MCF 10A (cell line): ENCODE measurements at places on chromosomes 6 and 20. TPM values are rescaled to one million over a fixed set of nuclear protein-coding genes. Genes with fewer than 3 reads are reported as not detected.

The PAK5 gene
- not detected in 2 replicates for total RNA-seq

The CCM2L gene
- total RNA-seq = not detected in 2 replicates

The SLC22A23 gene
- total RNA-seq = 11.5 and 11.9 TPM in 2 replicates

The SLPI gene
- total RNA-seq = 273 and 284 TPM in 2 replicates

The PRPH2 gene
- not detected in 2 replicates for total RNA-seq

The OXT gene
- total RNA-seq = not detected in 2 replicates

The FAM209B gene
- not detected in 2 replicates for total RNA-seq

The TPX2 gene
- 45.3 and 79.6 TPM in 2 replicates for total RNA-seq

The LAMP5 gene
- not detected in 2 replicates for total RNA-seq

The DSTN gene
- 217 and 280 TPM in 2 replicates for total RNA-seq

The HLA-DOB gene
- 0.56 and 0.79 TPM in 2 replicates for total RNA-seq

The HS3ST5 gene
- not detected in 2 replicates for total RNA-seq

The SUPT3H gene
- total RNA-seq = 12.7 and 14.4 TPM in 2 replicates

The VSTM2L gene
- total RNA-seq = 15.6 and 16.4 TPM in 2 replicates

GRCh38 chr6:17225767-17226630 lies 55.2 kb upstream of the RBM24 start:
- no peak overlapping the region for H3K4me3 ChIP-seq
- no peak overlapping the region for H3K27ac ChIP-seq
- no peaks in the 10 kb centered on the region for H3K36me3 ChIP-seq

- peaks cover 13% of the 10 kb centered on the region for H3K4me1 ChIP-seq
- no peaks in the 10 kb centered on the region for H3K36me3 ChIP-seq
- no peak overlapping the region for H3K4me3 ChIP-seq
- peak; percentile 58 for DNase-seq
- H3K27ac ChIP-seq = no peak overlapping the region
- no peaks in the 10 kb centered on the region for H3K27me3 ChIP-seq
Observed at GRCh38 chr6:159941286-159942113, 27.4 kb upstream of the IGF2R start.

DNA sequence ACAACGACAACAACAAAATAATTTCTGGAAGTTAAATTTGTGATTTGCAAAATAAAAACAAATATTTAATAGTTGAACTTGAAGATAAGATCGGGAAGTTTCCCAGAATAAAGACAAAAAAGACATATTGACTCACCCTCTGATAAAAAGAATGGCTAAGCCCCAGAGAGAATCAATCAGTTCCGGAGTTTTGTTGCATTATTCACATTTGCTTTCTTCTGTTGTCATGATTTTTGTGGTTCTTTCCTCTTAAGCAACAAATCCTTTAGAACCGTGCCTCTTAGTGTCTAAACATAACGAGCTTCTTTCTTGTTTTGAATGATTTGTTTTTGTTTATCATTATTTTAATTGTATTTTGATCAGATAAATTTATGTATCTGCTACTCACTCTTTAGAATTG lies 337.7 kb upstream of the PRND start:
- H3K4me1 ChIP-seq = no peaks in the 10 kb centered on the region
- H3K4me3 ChIP-seq = no peak overlapping the region
- DNase-seq = no peak
- H3K27ac ChIP-seq = no peak overlapping the region

- no peak overlapping the region for H3K27ac ChIP-seq
- H3K4me3 ChIP-seq = no peak overlapping the region
- DNase-seq = no peak
Observed at GRCh38 chr20:54078296-54078984, 8.0 kb upstream of the BCAS1 start.

DNA sequence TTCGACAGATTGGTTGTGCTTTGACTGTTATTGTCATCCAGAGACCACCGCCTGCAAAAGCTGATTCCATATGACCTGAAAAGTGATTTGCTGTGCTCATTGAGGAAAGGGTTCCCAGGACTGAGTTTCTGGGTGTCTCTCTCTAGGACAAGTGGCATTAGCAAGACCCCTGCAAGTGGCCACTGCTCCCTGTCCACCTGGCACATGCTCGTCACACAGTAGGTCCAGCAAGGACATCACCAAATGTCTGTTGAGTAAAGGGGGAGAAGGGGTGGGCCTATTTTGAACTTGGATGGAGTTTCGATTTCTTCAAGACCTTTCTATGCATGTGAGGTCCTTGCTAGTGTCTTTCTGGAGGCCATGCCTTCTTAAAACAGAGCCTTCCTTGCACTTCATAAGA lies 48.9 kb upstream of the IYD start:
- no peak for DNase-seq

DNA sequence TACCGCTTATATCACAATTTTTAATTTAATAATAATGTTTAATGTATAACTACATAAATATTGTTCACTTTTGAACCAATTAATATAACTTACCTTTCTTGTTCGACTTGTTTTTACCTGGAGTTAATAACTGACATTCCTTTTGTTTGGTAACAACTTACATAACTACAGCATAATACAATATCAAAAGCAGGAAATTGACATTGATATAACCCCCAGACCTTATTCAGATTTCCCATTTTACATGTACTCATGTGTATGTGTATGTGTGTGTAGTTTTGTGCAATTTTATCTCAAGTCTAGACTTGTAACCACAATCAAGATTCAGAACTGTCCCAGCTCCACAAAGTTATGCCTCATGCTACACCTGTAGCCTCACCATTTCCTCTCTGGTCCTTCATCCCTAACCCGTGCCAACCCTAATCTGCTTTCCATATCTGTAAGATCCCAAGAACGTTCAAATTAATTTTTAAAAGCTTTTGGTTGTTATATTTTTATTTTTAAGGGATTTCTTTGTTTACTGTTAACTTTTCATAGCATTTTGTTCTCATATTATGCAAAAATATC lies 190.6 kb downstream of the MANEA start:
- no peaks in the 10 kb centered on the region for H3K36me3 ChIP-seq
- peaks cover 5% of the 10 kb centered on the region for H3K27me3 ChIP-seq
- H3K4me3 ChIP-seq = no peak overlapping the region
- H3K27ac ChIP-seq = no peak overlapping the region
- DNase-seq = no peak

GRCh38 chr6:88422831-88423230 lies 256.7 kb upstream of the CNR1 start:
- DNase-seq = peak; percentile 37
- no peaks in the 10 kb centered on the region for H3K4me1 ChIP-seq
- no peaks in the 10 kb centered on the region for H3K36me3 ChIP-seq

DNA sequence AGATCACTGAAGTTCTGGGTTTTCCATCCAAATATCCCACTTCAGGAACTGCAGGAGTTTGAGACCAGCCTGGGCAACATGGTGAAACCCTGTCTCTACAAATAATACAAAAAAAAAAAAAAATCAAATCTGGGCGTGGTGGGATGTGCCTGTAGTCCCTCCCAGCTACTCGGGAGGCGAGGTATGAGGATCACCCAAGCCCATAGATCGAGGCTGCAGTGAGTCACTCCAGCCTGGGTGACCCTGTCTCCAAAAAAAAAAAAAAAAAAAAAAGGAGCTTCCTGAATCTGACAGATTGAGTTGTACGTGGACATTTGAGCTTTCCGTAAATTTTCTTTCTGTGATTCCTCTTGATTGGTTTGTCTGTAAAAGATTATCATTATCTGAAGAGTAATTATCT lies 55.6 kb downstream of the TULP4 start:
- no peak overlapping the region for H3K27ac ChIP-seq
- peak; percentile 38 for DNase-seq
- H3K4me3 ChIP-seq = no peak overlapping the region
- H3K4me1 ChIP-seq = peaks cover 6% of the 10 kb centered on the region
- H3K36me3 ChIP-seq = no peaks in the 10 kb centered on the region

GRCh38 chr20:59961423-59961822 lies 3.2 kb downstream of the CDH26 start:
- H3K4me3 ChIP-seq = no peak overlapping the region
- no peaks in the 10 kb centered on the region for H3K27me3 ChIP-seq
- H3K36me3 ChIP-seq = no peaks in the 10 kb centered on the region
- peaks cover 12% of the 10 kb centered on the region for H3K4me1 ChIP-seq
- no peak for DNase-seq
- H3K27ac ChIP-seq = no peak overlapping the region

DNA sequence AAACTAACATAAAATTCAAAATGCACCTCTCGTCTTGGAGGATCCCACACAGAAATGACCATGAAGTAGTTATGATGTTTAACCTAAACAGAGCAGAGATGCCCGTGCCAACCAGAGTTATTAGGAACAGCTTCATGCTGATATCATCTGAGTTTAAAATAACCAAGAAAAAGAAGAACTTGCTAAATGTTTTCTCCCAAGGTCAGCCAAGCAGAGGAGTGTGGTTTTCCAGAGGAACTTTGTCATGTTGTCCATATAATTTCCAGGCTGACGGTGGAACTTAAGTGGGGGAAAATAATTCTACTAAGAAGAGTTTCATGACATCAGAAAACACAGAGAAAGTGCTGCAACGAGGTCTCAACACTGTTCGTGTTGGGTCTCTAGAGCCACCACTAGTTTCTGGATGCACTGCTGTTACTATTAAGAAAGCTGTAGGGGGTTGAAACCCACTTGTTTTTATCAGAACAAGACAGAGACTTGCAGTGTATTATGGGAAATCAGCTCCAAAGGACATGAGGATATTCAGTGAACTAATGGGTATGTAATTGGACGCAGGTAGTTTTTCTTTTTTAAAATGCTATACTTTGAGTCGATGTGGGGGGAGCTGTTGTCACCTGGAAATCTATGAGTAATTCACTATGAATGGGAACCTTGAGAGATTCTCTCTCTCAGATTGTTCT lies 5.2 kb downstream of the AGPAT4 start:
- H3K4me3 ChIP-seq = no peak overlapping the region
- peaks cover 21% of the 10 kb centered on the region for H3K4me1 ChIP-seq
- no peak for DNase-seq
- H3K36me3 ChIP-seq = no peaks in the 10 kb centered on the region

GRCh38 chr6:25156123-25156522 lies 123.1 kb upstream of the CARMIL1 start:
- H3K27me3 ChIP-seq = no peaks in the 10 kb centered on the region
- H3K36me3 ChIP-seq = no peaks in the 10 kb centered on the region
- DNase-seq = no peak
- H3K27ac ChIP-seq = no peak overlapping the region
- no peak overlapping the region for H3K4me3 ChIP-seq
- no peaks in the 10 kb centered on the region for H3K4me1 ChIP-seq

GRCh38 chr6:56961151-56961550 lies 6.2 kb downstream of the BEND6 start:
- peak; percentile 33 for DNase-seq
- H3K27ac ChIP-seq = no peak overlapping the region
- peaks cover 6% of the 10 kb centered on the region for H3K4me1 ChIP-seq
- H3K4me3 ChIP-seq = no peak overlapping the region

DNA sequence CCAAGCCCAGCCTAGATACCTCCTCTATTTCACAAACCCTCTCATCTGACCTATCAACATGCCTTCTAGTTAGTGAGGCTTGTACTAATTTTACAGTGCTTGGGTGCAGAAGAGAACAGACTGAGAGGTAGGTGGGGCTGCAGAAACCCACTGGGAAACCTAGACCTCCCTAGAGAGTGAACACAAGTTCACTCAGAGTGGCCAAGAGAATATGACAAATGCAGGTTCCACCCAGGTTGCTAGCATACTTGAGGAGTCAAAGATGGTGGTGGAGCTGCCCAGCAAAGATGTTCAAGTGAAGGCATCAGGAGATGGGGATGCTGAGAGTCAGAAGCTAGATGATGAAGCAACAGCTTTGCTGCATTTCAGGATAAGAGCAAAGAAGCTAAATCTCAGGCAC lies 337.0 kb downstream of the PTPRT start:
- H3K4me3 ChIP-seq = no peak overlapping the region
- no peaks in the 10 kb centered on the region for H3K36me3 ChIP-seq
- H3K4me1 ChIP-seq = no peaks in the 10 kb centered on the region
- no peak for DNase-seq
- H3K27ac ChIP-seq = no peak overlapping the region

DNA sequence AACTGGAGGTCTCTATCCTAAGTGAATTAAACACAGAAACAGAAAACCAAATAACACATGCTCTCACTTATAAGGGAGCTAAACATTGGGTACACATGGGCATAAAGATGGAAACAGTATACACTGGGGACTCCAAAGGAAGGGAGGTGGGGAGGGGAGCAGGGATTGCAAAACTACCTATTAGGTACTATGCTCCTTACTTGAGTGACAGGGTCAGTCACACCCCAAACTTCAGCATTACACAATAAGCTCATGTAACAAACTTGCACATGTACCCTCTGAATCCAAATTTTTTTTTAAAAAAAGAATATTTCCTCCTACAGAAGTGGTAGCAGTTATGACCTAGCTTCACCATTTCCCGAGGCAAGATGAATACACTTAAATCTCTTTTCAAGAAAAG lies 49.5 kb upstream of the MYLIP start:
- H3K36me3 ChIP-seq = no peaks in the 10 kb centered on the region
- no peak overlapping the region for H3K4me3 ChIP-seq
- DNase-seq = no peak

DNA sequence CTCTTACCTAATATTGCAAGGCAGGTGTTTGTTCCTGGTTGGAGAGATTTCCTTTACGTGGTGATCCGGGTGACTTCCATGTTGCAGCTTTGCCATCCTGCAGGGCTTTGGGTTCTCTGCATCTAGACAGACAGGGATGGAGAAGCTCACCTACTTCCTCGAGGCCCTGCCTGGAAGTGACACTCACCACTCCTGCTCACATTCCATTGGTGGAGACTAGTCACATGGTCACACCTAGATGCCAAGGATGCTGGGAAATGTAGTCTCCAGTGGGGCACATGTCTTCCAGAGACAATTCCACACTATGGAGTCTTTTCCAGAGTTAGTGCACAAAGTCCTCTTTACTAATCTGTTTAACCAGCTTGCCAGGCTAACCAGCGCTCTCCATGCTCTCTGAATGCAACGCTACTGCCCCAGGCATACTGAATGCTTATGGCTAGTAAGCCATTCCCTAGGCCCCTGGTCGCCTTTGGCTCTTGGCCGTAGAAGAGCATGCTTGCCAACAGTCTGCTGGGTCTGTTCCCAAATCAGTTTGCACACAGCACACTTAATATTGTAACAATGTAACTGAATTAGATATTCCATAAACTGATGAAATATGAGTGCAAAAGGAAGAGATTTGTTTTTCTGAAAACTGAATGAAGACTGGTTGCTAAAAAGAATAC lies 6.7 kb upstream of the KCNK15 start:
- peaks cover 5% of the 10 kb centered on the region for H3K36me3 ChIP-seq
- peaks cover 29% of the 10 kb centered on the region for H3K27me3 ChIP-seq
- DNase-seq = peak; percentile 89
- H3K27ac ChIP-seq = no peak overlapping the region

DNA sequence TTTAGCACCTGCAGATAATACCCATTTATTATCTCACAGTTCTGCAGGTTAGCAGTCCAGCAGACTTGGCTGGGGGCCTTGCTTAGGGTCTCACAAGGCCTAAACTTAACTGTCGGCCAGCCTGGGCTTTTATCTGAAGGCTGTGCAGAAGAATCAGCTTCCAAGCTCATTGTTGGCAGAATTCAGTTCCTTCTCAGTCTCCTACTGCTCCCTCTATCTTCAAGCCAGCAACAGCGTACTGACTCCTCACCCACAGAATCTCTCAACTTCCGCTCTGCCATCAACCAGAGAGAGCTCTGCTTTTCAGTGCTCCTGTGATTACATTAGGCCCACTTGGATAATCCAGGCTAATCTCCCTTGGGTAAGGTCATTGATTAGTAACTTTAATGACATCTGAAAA lies 30.2 kb upstream of the NHSL1 start:
- no peaks in the 10 kb centered on the region for H3K27me3 ChIP-seq
- no peak overlapping the region for H3K27ac ChIP-seq
- no peak for DNase-seq
- H3K4me3 ChIP-seq = no peak overlapping the region
- H3K4me1 ChIP-seq = peaks cover 5% of the 10 kb centered on the region
